T follicular helper cell (primary cell): ENCODE measurements at places on chromosomes 1 and 21.

- no peak for DNase-seq
Observed at GRCh38 chr1:197235355-197235754, 32.7 kb upstream of the CRB1 start.

GRCh38 chr1:174032671-174033222, 10.6 kb upstream of the RC3H1 start:
- DNase-seq = no peak

DNA sequence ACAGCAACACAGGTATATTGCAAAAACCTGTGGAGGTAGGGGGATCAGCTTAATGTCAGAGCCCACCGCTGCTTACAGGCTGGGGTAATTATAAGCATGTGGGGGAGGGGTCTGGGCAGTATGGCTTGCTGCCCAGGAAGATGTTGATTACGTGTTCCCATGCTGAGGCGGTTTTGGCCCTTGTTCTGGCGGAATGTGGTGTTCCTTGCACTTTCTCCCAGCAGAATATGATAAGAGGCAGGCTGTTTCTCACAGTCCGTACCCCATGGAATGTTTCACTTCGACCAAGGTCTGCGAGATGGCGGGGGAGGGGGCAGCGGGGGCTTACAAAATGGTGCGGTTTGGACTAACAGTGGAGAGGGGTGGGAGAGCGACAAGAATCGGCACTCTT, 9.8 kb upstream of the HPCAL4 start:
- DNase-seq = no peak

DNA sequence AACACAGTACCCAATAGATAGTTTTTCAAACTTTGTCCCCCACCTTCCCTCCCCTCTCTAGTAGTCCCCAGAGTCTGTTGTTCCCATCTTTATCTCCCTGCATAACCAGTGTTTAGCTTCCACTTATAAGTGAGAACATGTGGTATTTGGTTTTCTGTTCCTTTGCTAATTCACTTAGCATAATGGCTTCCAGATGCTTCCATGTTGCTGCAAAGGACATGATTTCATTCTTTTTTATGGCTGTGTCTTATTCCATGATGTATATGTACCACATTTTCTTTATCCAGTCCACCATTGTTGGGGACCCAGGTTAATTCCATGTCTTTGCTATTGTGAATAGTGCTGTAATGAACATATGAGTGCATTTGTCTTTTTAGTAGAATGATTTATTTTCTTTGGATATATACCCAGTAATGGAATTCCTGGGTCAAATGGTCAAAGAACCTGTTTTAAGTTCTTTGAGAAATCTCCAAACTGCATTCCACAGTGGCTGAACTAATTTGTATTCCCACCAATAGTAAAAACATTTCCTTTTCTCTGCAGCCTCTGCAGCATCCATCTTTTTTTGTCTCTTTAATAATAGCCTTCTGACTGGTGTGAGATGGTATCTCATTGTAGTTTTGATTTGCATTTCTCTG, 126.0 kb downstream of the AK5 start:
- DNase-seq = no peak

DNA sequence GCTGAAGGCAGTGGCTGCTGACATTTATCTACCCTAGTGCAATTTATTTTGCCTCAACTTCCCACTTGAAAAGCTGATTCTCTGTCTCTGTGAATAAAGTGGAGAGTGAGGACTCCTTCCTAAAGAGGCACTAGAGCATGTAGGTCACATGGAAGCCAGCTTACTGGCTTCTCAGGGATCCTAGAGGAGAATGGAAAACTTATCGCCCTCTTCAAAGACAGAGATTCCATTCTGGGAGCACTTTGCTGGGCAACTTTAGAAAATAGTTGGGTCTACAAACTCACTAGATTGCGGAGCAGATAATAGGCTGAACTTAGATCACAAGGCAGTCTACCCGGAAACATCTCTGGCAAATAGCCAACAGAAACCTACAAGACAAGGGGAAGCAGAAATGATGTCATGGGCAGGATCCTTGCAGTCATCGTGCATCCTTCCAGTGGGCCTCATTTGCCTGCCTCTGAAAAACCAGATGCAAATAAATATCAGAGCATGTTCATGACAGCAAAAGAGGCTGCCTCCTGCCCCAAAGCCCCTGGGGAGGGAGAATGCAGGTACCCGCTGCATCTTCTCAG, 104.8 kb upstream of the BARHL2 start:
- no peak for DNase-seq

GRCh38 chr1:96370757-96371156, 350.8 kb upstream of the PTBP2 start:
- no peak for DNase-seq

DNA sequence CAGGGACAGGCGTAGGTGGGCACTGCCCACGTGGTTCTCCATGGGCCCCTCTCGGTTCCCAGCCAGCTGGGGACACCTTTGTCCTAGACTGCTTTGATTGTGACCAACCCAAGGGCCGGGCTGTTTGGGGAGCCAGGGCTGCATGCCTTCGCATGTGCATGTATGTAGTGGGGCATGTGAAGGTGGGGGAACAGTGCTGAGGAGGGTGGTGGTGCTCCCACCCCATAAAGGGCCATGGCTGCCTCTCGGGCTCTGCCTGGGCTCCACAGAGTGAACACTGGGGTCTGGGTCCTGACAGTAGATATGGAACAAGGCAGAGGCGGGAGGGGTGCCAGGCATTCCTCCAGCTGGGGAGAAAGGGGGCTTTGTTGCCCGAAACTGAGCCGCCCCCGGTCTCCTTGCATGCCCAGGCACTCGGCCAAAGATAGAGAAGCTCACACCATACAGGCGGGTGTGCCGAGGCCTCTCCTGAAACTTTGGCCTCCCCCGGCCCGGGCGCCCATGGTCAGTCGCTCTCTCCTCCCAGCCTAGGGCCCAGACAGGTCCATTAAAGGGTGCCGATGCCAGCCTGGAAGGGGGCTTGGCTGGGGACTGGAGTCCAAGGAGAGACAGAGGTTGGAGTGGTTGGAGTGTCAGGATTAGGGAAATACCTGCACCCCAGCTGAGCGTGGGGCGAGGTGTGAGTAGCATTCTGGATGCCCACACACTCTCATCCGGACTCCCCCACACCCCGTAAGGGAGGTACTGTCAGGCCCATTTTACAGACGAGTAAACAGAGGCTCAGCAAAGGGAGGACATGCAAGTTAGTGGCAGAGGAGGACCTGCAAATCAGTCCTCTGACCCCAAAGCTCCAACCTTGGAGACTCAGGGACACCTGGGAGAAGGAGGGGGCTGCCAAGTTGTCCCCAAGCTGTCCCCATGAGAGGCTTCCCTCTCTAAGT, 41.1 kb downstream of the EPHA2 start:
- no peak for DNase-seq

GRCh38 chr1:101259744-101260148, 22.9 kb downstream of the S1PR1 start:
- no peak for DNase-seq

GRCh38 chr1:243407284-243408018, 151.6 kb downstream of the SDCCAG8 start:
- no peak for DNase-seq

- DNase-seq = no peak
Observed at GRCh38 chr1:94332952-94333351, 85.2 kb upstream of the ABCD3 start.

DNA sequence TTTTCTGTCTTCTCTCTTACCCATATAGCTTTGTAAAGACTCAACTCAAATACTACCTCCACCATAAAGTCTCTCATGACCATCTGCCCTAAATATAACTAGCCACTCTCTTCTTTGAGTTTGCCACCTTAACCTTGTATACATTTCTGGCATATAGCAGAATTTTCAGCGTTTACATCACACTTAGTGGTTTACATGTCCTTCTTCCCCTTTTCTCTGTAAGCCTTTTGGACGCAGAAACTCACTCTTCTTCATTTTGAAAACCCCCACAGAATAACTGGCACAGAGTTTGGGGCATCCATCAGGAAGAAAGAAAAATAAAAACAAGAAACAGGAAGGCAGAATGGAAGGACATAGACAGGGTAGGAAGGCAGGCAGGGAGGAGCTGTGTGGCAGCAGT, 131.8 kb upstream of the DUSP10 start:
- DNase-seq = no peak

DNA sequence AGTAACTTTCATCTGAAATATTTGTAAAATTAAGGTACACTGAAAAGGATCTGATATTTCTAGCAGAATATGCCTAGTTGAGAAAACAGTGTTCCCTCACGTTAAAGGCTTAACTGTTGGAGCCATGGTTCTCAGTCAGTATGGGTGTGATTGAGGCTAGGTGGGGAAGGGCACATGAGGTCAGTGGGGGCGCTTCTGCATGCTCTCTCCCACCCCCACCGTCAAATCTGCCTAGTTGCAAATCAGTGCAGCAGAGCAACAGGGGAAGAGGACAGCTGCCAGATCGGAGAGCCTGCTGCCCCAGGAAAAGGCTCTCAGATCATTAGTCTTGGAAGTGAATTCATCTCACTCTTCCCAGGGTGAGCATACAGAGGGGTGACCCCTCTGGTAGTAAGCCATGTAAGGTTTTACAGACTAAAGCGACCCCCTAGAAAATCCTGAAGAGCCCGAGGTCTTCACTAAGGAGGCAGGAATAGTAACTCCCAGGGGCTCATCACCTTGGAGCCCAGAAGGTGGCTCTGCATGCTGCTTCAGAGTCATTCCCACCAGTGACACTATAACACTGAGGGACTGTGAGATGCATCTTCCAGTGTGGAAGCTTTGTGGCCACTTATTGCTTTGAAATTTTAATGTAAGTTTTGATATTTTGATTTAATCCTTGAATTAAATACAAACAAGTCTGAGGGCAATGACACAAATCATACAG, 83.1 kb upstream of the BARHL2 start:
- DNase-seq = no peak

DNA sequence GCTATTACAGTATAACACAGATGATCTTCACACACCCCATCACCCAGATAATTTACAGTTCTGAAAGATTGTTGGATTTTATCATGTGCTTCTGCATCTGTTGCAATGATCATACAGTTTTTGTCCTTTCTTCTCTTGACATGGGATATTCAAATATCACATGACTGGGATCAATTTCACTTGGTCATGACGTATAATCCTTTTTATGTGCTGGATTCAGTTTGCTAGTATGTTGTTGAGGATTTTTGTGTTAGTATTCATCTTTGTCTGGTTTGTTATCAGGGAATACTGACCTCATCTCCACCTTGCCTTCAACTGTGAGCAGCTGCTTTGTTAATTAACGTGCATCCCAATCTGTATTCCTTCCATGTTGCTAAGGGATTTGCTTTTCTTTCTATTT, 44.7 kb upstream of the DISC1 start:
- DNase-seq = no peak

DNA sequence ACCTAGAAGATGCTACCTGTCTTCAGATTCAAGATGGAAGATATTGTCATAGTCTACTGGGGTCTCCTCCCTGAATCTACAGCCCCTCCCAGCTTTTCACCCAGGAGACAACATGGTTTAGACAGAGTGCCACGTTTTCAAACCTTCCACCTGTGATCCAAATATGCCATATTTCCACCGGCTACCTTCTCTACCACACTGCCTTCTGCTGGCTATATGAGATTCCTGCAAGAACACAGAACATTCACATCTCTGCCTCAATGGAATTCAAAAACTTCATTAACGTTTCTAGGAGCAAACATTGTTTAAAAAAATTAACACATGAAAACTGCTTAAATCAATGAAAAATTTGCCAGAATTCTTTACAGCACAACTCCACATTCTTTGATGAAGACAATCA, 12.9 kb upstream of the LELP1 start:
- DNase-seq = no peak

GRCh38 chr1:89887713-89888112, 66.9 kb downstream of the LRRC8D start:
- no peak for DNase-seq
